ENCODE measurements at places on chromosomes 7 and 10.

- DNase-seq = peak; percentile 75
These were observed 67.2 kb downstream of the RAMP3 start for GRCh38 chr7:45224832-45225231.

DNA sequence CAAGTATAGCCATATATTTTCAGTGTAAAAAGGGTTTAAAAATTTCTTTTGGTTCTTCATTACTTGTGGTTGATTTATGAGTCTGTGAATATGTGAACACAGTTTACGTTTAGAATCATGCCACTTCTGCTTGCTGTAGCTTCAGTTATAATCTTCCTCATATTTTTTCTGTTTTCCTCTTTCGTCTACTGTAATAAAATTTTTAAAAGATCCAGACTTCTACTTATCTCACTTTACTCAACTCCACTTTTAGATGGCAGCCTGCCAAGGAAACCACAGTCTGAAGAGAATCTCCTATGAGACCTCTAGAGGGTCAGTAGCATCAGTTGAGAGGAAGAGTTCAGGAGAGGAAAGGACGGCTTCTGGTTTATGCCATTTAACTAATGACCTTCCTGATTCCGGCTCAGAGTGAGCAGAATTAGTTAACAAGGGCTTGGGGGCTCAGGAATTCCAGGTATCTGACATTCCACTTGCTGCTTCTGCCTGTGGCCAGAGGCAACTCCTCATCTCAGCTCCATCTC lies 21.4 kb downstream of the CREB5 start:
- peak; percentile 59 for DNase-seq

DNA sequence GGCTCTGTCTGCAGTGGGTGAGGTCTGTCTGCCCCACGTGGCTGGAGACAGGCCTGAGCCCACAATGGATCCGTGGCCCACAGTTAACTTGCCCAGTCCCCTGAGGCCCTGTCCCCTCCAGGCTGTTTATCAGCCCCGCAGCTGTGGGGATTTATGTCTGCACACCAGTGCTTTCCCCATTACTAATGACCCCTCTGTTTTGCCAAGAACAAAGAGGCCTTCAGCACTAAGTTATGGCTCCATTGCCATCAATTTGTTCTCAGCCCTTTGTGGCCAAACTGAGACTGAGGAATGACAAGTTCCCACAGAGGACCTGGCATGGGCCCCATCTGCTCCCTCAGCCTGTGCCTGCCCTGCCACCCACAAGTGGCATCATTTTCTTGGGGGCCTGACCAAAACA lies 138.2 kb downstream of the C10orf105 start:
- DNase-seq = no peak

DNA sequence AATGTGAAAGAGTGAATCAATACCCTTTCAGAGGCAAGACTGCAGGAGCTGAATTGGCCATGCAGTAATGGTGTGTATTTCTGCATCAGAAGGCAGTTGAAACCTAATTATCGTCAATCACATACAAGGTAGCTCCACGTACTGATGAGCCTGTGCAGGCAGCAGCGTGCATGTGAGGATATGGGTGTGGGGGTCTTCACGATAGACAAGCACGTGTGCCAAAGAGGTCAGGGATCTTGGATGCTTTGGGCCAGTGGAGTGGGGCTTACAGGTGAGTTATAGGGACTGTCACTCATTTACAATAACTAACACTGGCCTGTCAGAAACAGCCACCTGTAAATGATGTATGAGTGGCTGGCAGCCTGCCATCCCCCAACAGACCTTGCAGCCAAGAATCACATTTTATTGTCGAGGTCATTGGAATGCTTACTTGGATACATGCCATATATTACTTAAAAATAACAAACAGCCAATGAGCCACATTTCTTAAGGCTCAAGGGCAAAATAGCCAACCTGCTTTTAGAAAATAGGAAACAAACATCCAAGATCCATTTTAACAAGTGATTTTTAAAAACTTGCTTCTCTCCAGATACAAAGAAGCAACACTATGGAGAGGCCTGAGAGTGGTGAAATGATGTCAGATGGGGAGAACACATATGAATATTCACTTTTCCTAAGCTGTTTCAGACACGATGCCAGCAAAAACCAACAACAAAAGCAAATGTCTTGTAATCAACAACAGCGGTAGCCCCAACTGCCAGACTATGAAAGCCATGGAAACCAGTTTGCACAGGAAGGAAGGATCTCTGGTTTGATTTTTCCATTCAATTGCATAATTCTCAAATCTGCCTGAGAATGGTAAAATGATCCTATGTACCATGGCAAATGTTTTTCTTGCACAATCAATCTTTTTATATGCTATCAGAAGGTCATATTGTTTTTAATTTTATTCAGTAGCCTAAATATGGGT lies 210.7 kb downstream of the SKAP2 start:
- DNase-seq = peak; percentile 12

- DNase-seq = no peak
These were observed 194.2 kb downstream of the GPAM start for GRCh38 chr10:111989136-111989911.

DNA sequence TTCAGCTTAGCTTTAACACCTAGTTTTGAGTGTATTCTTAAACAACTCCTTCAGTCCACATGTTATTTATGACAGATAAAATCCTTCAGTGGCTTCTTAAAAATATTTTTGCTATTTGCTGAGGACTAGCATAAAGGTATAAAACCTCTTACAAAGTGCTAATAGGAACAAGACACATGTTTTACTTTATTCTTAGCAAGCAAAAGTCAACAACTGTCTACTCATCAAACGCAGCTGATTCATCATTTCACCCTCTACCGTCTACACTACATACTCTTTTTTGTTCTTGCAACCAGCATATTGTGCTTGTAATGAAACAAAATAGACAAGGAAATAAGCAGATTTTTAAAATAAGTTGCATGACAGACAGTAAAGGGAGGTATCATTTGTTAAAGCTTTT lies 319.7 kb downstream of the SNX13 start:
- no peak for DNase-seq

GRCh38 chr7:158422887-158423560 lies 164.6 kb downstream of the PTPRN2 start:
- DNase-seq = no peak

DNA sequence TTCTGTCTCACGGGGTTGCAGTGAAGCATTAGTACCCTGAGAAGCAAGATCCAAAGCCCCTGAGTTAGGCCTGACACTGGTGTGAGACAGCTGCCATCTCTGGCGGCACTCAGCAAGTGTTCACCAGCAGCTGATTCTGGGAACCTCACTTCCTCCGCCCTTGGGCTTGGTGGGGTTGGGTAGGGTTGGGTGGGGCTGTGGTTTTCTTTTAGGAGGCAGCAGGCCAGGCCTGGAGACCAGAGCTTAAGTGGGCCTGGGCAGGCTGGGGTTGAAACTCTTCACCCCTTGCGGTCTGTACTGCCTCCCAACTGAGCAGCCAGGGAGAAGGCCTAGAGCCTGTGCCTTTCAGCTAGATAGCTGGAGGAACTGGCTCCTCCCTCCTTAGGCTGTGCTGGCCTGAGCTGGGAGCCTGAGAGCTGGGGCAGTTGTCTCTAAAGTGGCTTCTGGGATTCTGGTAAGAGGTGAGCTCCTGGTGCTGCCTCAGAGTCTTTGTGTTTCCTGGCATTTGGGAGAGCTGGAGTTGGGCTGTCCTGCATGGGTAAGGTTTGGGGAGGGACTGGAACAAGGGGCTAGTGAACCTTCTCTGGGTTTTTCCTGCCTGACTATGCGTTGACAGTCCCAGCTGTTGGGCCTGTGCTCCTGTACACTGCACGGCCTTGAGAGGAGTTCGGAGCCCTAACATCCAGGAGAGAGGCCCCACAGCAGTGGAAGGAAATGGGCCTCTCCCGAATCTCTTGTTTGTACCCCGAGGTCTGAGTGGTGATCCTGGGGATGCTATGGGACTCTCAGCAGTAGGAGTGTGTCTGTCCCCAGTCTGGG lies 5.1 kb downstream of the TSPAN14 start:
- DNase-seq = peak; percentile 28

DNA sequence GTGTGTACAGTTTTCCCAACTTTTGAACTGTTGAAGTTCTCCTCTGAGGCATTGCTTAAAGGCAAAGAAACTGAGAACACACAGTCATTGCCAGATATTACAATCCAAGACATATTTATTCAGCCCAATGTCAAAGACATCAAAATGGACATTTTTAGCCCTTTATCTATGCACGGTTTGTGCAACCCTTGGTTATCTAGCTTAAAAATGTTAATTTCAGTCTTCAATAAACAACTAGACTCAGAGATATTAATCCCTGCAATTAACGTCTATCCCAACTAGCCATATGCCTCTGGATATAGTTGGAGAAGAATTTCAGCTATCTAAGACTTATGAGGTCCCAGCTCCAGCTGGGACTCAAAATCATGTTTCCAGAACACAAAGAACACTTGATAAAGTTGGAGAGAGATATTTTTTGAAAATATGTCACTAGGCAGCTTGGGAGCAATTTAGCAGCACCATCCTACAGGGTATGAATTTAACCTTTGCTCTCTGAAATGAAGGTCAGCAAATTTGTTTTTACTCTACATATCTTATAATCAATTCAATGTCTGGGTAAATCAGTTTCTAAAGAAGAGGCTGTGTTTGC lies 357.0 kb downstream of the RNLS start:
- DNase-seq = no peak

- peak; percentile 72 for DNase-seq
These were observed 9.3 kb downstream of the TMEM248 start for GRCh38 chr7:66930341-66930740.

DNA sequence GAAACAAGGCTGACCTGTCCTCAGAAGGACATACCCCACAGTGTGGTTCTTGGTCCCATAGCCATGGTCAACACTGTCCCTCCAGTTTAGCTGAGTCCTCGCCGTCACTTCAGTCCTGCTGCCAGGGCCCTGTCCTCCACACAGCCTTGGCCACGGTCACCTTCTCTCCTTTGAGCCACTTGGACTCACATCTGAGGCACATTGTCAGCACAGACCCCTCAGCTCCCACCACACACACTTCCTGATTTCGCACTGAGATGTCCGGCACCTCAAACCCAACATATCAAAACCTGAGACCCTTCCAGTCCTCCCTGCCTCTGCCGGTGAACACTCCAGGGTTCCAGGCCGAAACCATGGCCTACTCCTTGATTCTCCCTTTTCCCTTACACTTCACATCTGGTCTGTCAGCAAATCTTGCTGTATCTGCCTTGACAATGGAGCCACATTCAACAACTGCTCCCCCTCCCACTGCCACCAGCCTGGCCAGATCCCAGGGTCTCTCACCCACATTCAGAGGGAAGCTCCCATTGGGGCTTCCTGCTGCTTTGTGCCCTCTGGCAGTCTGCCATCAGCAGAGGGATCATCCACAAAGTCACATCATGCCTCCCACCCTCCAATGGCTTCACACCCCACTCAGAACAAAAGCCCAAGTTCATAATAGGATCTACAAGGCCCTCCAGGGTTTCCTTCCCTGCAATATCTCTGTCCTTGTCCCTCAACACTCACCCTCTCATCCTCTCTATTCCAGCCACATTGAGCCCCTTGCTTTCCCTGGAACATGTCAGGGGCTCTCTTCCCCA lies 219.6 kb upstream of the SHH start:
- no peak for DNase-seq

DNA sequence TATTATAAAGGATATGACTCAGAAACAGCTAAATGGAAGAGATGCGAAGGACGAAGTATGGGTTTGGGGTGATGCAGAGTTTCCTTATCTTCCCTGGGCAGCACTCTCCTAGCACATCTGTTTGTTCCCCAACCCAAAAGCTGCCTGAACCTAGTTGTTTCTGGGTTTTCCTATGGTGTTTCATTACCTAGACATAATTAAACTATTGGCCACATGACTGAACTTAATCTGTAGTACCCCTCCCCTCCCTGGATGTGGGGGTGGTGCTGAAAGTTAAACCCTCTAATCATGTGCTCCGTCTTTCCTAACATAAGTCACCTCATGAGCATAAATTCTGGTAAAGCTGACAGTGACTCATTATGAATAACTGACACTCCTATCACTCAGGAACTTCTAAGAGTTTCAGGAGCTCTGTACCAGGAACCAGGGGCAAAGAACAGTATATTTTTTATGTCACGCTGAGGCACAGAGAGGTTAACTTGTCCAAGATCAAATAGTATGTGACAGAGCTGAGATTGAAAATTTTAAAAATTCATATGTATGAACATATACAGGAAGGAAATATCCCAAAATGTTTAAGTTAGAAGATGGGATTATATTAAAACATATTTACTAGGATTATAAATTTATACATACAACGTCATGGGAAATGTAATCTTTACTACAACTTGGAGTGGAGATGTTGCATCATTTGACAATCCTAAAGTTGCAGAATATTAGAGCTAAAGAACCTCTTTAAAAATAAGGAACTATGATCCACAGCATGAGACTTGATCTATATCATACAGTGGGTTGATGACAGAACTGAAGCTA lies 4.8 kb downstream of the STRIP2 start:
- DNase-seq = no peak

- DNase-seq = no peak
These were observed 43.7 kb downstream of the SVIL start for GRCh38 chr10:29590915-29591650.

DNA sequence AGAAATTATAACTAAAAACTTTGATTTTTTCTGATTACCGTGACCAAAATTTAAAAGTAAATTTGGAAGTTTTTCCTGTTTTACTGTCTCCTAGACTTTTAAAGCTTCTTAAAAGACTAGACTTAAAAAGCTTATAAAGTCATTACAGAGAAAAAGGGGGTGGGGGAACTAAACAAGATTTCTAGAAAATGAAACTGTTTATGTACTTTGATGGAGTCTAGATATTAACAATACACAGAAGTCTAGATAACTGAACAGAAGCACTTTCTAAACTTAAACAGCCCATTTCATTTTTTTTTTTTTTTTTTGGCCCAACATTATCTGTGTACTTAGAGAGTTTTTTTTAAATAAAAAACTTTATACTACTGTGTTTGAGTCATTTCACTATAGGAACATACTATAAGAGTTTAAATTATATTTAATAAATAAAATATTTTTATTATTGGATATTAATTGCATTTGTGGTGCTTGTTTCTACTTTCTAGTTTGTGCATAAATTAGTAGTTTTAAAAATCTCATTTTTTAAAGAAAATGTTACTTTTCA lies 98.5 kb downstream of the PHTF2 start:
- DNase-seq = no peak

DNA sequence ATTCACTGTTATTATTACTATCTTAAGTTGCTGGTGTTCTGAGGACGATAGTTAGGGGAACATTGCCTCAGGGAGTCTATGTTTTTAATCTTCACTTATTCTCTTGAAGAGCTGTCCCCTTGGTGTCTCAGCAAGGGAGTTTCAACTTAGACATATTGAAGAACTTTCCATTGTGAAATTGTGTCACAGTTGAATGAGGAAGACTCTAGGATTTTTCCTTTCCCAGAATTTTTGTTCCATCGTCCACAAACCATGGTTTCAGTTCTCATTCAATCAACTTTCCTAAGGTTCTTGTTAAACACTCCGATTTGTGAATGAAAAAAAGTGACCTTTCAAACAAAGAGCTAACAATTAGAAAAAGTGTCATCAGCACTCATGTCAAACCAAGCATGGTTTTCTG lies 128.3 kb downstream of the GATA3 start:
- no peak for DNase-seq

- DNase-seq = no peak
These were observed 129.2 kb downstream of the TES start for GRCh38 chr7:116339564-116339963.

- DNase-seq = no peak
These were observed 82.5 kb upstream of the GATA3 start for GRCh38 chr10:7971949-7972348.
